HT1080 (cell line): ENCODE measurements at places on chromosomes 1 and 21.

DNA sequence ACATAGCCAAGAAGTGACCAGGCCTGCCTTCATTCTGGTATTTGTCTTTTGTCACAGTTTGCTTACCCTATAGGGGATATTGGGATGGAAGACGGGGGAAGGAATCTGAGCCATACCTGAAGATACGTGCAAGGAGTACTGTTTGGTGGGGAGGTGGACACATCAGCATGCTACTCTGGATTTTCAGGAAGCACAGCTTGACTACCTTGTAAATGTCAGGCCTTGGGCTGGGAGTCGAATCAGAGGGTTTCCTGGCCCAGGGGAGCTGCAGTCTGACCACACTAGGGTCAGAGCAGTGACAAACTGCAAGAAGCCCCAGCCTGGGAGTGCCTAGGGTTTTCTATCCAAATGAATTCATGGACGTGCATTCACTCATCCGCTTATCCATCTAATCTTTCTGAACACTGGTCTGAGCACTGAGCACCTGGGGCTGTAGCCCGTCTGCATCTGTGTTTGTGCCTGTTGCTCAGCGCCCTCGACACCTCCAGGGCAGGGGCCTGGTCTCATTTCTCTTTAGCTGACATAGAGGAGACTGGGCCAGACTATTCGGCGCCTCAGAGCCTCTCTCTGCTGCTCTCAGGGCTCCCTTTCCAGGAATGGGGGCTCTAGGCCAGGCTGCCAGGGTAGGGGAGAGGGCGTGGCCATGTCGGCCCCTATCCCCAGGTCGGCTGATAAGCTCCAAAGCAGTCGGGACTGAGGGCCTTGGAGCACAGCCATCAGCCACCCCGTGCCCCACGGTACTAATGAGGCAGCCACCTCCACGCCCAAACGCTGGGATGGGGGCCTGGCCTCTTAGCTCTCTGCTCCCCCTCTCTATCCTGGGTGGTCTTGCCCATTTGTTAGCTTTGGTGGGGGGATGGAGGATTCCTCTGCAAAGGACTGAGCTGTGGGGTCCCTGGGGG, 47.0 kb upstream of the SLC2A1 start:
- no peak for DNase-seq

GRCh38 chr1:55717111-55717510, 501.9 kb upstream of the USP24 start:
- DNase-seq = no peak

DNA sequence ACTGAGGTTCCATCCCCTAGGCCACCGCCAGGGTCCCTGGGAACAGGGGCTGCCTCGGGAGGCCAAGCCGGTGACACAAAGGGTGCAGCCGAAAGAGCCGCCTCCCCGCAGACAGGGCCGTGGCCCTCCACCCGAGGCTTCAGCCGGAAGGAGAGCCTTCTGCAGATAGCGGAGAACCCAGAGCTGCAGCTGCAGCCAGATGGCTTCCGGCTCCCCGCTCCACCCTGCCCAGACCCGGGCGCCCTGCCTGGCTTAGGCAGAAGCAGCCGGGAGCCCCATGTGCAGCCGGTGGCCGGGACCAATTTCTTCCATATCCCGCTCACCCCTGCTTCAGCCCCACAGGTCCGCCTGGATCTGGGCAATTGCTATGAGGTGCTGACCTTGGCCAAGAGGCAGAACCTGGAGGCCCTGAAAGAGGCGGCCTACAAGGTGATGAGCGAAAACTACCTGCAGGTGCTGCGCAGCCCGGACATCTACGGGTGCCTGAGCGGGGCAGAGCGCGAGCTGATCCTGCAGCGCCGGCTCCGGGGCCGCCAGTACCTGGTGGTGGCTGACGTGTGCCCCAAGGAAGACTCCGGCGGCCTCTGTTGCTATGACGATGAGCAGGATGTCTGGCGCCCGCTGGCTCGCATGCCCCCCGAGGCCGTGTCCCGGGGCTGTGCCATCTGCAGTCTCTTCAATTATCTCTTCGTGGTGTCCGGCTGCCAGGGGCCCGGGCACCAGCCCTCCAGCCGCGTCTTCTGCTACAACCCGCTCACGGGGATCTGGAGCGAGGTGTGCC, 1.4 kb downstream of the KLHDC7A start:
- DNase-seq = no peak

DNA sequence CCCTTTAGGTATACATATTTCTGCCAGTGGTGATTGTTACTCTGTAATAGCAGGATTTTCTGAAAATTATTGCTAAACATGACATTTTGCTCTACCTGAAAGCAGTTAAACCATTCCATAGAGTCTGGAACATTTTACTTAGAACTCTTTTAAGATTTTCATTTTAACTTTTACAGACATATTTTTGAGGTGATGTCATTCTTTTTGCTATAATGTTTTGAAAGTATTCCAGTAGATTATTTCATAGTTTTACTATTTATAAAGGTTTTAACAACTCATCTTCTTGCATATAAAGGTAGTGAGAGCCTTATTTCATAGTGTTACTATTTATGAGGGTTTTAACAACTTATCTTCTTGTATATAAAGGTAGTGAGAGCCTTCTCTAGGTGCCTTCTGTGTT, 42.9 kb downstream of the PTBP2 start:
- no peak for DNase-seq

GRCh38 chr1:97909266-97909665, 11.6 kb downstream of the DPYD start:
- no peak for DNase-seq

DNA sequence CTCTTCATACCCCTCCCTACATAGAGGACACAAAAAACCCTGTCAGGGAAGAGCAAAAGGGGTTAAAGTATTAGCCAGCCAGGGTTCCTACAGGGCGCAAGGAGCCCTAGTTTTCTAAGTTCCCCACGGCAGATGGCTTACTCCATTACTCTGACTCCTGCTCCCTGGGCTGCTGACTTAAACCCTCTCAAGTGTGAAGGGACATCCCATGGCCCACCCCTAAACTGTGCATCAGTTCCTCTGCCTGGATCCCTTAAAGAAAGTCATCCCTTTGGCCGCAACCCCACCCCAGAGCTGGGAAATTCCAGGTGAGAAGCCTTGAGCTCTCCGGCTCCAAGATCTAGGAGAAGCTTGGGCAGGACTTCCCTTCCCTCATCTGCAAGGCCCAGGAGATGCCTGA, 236.0 kb downstream of the TOMM20 start:
- no peak for DNase-seq

- peak; percentile 41 for DNase-seq
Observed at GRCh38 chr1:7956218-7957032, 5.1 kb upstream of the PARK7 start.

GRCh38 chr1:156413391-156414246, 44.6 kb downstream of the RHBG start:
- no peak for DNase-seq

- DNase-seq = no peak
Observed at GRCh38 chr21:42845296-42845965, 33.9 kb downstream of the WDR4 start.

- DNase-seq = no peak
Observed at GRCh38 chr1:156667610-156667967, 9.6 kb downstream of the NES start.

GRCh38 chr1:201503397-201504176, 3.3 kb downstream of the CSRP1 start:
- peak; percentile 94 for DNase-seq

- DNase-seq = peak; percentile 99
Observed at GRCh38 chr1:159889821-159890252, 10.1 kb downstream of the CFAP45 start.

- peak; percentile 68 for DNase-seq
Observed at GRCh38 chr1:21659099-21659923, 9.8 kb downstream of the RAP1GAP start.

DNA sequence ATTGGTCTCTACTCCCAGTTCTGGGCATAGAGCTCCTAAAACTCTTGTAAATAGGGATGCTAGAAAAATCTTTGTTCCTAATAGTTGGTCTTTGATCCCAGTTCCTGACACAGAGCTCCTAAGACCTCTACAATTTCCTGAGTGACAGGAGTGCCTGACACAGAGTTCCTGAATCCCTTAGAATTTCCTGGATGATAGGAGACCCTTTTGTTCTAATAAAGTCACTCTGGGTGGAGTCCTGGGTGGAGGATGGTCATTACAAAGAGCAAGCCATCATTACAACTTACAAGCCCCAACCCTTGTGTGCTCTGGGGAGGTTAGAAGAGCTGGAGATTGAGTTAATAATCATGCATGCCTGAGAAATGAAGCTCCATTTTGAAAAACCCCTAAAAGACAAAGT, 58.4 kb downstream of the ZZZ3 start:
- DNase-seq = no peak

GRCh38 chr1:28885977-28886730, 28.2 kb upstream of the EPB41 start:
- no peak for DNase-seq

DNA sequence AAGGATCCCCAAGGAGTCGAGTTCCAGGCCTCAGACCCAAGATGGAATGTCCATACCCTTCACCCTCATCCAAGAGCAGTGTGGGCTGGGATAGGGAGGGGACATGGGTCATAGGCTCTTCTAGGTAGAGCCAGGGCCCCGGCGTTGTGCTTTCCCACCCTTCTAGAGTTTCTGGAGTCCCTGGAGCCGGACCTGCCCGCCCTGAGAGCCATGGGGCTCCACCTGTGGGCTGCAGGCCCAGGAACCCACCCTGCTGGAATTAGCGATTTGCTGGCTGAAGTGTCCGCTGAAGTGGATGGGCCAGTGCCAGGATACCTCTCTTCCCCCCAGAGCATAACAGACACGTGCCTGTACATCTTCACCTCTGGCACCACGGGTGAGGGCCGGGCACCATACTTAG, 1.1 kb downstream of the SLC27A3 start:
- no peak for DNase-seq

GRCh38 chr1:98197356-98197755, 276.5 kb upstream of the DPYD start:
- DNase-seq = no peak

- no peak for DNase-seq
Observed at GRCh38 chr1:210003501-210003900, 65.5 kb downstream of the SYT14 start.

- DNase-seq = no peak
Observed at GRCh38 chr21:43370091-43370658, 56.8 kb downstream of the SIK1 start.

GRCh38 chr1:41433501-41433900, 51.0 kb downstream of the EDN2 start:
- no peak for DNase-seq

DNA sequence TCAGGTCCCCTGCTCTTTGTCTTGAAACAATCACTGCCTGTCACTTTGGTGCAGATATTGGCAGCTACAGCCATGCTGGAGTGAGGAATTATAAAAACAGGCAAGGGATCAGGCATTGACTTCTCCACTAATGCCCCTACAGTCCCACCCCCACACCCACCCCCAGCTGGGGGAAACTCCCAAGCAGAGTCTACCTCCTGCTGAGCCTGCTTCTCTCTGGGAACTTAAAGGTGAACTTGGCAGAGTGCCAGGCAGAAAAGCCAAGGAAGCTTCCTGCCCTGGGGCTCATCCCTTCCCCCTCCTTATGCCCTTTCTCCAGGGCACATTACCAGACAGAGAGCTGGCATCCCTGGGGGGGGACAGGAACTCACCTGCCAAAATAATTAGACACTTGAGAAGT, 6.7 kb downstream of the NCMAP start:
- no peak for DNase-seq

DNA sequence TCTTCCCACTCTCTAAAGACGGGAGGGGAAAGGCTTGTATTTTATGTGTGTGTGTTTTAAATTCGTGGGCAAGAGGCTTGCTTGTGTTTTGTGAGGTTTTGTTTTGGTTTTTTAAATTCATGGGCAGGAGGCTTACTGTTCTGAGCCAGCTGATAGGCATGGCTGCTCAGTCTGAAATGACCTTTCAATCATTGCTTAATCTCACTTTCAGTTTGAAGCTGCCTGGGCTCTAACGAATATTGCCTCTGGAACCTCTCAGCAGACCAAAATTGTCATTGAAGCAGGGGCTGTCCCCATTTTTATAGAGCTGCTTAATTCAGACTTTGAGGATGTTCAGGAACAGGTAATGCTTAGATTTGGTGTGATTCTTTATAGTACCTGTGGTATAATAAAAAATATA, 20.3 kb upstream of the TXLNA start:
- no peak for DNase-seq

- no peak for DNase-seq
Observed at GRCh38 chr1:29478151-29478791, 241.9 kb downstream of the PTPRU start.

DNA sequence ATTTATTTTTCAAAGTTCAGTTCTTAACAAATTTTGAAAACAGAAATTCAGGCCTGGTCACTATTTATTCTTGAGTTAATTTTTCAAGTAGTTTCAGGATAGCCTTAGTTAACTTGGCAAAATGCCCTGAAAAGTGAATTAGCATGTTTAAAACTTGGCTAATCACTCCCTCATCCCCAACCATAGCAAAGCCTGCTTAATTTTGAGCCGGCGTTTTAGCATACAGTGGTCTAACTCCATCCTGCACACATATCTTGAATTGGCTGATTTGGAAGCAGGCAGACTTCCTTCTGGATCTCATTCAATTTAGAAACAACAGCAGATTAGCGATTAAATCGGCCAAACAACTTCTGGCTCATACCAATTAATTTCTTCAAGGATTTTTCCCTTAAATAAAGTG, 439.2 kb downstream of the PTBP2 start:
- DNase-seq = no peak

DNA sequence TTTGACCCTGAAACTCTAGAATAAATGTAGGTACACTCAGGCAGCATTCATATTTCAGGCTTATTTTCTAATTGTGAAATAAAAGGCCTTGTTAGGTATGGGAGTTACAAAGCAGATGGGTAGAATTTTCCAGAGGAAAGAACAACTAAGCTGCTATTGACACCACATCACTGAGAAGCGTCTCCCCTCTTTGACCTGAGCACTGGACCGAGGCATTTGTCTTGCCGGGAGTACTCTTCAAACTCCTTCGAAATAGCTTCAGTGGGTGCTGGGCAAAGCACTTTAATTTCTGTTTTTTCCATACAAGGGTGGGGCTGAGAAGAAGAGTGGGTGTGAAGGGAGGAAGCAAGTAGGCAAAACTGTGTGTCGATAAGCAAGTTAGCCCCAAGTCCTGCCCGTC, 36.4 kb downstream of the ABCA4 start:
- DNase-seq = no peak

GRCh38 chr1:222940906-222941305, 126.1 kb downstream of the DISP1 start:
- DNase-seq = no peak

DNA sequence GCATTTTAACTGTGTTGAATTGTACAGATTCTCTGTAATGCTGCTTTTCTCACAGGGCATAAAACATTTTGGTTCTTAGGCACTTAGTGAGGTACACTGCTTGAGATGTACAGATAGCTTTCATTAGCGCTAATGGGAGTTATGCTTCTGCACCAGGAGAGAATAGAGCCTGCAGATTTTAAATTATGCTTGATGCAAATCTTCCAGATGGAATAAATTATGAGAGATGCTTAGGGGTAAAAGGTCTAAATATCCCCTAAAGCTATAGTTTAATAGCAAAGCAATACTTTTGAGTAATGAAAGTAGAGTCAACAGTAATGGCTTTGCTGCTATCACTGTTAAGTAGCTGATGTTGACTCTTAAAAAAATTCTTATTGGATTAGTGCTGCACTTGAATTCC, 248.9 kb downstream of the S1PR1 start:
- DNase-seq = no peak

GRCh38 chr1:27528818-27529703, 39.1 kb upstream of the WASF2 start:
- DNase-seq = no peak

- DNase-seq = no peak
Observed at GRCh38 chr21:18524097-18524880, 120.7 kb upstream of the TMPRSS15 start.

GRCh38 chr1:214003233-214003632, 15.5 kb downstream of the PROX1 start:
- DNase-seq = no peak
